HFF-Myc (cell line): ENCODE measurements at places on chromosomes 12 and 14.

GRCh38 chr12:116606397-116606796 lies 47.2 kb downstream of the MAP1LC3B2 start:
- DNase-seq: no peak

GRCh38 chr12:12408265-12408690 lies 51.4 kb downstream of the BORCS5 start:
- DNase-seq: no peak

- no peak for DNase-seq
These were observed 18.0 kb upstream of the BEGAIN start for GRCh38 chr14:100605230-100605629.

DNA sequence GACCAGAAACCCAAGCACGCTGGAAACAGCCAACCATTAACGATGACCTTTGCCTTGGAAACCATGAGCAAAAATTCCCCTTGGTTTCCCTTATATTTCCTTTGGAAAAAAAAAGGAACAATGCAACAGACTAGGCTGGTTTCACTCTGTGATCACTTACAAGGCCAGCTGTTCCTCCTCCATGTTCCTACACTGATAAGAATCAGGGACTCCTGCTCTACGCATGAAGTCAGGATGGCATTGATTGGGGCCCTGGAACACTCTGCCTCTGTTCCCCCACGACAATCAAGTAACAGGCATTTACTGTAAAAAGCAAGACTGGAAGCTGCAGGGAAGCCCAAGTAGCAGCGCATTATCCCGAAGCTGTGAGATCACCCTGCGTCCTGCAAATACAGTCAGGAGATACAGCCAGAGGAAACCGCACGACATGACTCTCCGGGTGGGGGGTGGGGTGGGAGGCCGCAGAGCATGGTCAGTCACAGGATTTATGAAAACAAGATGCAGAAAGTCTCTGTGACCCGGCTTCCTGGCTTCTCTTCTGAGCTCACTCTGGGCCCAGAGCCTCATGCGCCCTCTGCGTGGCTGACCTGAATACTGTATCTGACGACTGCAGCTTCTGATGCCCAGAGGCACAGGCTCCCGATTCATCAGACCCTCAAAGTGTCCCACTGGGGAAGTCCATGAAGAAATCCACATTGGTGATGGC lies 31.1 kb downstream of the SSH1 start:
- no peak for DNase-seq

GRCh38 chr12:69388371-69388770 lies 28.8 kb downstream of the YEATS4 start:
- DNase-seq: peak; percentile 52

DNA sequence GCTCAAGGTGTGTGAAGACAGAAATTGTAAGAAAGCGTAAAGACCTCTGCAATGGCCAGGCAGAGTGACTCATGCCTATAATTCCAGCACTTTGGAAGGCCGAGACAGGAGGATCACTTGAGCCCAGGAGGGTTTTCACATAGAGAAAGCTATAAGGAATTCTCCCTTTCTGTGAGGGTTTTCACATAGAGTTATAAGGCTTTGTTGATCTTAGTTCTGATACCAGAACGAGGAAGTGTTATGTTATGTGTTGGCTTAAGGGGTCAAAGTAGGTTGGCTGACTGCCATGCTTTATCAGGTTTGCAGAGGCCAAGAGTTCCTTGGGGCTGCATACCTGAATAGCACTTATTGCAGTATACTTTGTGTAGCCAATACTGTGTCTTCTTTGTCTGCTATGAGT lies 139.1 kb downstream of the ERC1 start:
- DNase-seq: no peak

DNA sequence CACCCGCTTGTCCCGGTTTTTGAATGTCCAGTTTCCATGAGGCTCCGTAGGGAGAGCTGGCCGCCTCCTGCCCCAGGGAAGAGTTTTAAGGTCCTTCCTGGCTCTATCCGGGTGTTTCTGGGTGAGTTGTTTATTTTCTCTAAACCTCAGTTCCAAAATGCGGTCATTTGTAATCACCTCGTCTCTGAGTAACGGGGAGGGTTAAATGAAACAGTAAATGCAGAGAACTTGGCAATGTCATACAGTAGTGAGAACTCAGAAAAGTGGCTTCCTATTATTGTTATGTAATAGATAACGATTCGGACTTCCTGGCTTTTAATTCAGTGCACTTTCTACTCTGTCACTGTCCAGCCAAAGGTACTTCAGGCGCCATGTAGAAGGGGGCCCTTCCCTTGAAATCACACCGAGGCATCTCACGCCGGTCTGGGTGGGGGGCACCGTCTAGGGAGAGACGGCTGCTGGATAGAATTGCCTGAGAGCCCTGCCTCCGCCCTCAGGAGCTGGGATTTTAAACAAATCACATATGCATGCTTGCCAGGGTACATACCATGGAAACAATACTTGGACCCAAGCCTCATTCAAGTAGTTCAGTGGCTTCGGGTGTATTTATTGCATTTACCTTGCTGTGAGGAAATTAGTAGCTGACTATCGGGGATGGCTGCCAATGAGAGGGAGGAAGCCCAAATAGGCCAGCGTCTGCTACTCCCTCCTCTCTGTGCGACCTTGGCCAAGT lies 26.4 kb downstream of the NOS1 start:
- no peak for DNase-seq

GRCh38 chr12:115070313-115070712 lies 386.3 kb upstream of the TBX3 start:
- no peak for DNase-seq

- no peak for DNase-seq
These were observed 207.9 kb downstream of the TMEM132C start for GRCh38 chr12:128474916-128475315.

DNA sequence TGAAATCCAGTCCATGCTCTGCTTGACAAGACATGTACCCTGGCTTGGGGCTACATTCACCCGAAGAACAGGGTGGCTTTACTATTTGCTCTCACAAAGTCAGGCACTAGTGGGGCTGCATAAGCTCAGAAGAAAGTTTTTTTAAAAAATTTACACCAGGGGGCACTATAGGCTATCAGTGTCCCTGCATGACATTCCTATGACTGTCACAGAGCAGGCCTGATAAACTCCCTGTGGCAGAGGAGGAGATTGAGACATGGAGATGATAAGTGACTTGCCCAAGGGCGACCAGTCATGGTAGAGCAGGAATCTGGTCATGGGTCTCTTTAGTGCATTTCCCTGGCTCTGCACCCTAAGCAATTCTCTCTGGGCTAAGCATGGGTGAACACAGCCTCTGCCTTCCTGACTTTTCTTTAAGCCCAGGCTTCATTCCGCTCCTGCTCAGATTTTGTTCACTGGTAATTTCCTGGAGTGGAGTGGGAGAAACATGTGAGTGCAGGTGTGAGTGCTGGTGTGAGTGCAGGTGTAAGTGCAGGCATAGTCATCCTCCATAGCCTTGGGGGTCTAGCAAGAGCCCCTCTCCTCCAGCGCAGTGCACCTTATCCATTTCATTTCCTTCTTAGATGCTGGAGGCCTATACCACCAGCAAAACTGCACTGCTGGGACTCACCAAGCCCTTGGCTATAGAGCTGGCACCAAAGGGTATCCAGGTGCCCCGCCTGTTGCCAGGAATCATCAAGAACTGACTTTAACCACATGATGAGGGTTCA lies 91.6 kb downstream of the DHRS2 start:
- DNase-seq: peak; percentile 20

DNA sequence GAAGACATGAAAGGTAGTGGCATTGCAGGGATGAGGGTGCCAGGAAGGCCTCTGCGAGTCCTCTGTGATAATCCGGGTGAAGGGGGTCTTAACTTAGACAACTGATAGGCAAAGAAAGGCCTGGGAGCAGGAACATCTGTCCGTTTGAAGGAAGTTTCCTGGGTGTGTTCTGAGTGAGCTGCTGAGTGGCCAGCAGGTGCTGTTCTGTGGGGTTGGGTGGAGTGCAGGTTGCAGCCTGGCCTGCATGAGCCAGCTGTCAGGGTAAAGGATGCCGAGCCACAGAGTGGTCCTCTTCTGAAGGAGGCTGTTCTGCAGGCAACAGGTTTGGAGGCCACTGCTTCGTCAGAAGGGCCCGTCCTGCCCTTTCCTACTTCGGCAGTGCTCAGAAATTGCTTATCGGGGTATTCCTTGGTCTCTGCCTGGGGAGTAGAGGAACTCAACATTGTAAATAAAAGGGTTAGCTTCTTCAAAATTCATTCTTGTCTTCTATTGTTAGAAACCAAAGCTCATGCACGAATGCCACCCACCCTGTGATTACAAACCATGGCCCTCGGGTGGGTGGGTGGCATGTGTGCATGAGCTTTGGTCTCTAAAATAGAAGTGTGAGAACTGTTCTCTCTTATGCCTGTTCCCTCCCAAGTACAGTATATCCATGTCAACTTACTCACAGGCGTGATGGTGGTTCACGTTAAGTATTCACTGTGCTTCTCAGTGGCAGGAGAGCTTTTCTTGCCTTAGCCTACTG lies 118.9 kb downstream of the CHST11 start:
- DNase-seq: no peak

DNA sequence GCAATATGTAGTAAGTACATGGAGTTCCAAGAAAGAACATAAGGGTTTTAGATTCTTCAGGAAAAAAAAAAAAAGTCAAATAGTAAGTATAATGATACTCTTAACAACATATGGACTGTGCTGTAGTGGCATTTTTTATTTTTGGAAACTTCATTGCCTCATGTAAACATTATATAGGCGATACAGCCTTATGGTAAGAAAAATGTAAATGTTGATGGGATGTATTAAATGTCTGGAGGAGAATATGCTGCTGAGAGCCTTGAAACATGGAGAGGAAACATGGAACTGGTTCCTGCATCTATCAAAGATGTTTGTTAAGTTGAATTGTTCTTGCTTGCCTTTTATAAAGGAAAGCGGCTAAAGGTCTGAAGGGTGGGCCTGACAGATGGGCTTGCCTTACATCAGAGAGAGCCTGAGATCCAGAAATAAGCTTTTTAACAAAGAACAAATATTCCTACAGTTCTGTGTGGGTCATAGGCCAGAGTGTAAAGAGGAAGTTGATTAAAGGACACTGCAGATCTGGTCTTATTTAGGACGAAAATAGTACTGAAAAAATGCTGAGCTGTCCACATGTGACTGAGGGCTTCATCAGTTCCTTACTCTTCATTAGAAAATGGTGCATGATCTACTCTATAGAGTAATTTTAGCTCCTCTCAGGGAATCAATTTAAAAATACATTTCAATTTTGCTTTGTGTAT lies 448.1 kb upstream of the DCN start:
- DNase-seq: no peak

- no peak for DNase-seq
These were observed 84.9 kb downstream of the WSCD2 start for GRCh38 chr12:108213871-108214445.

DNA sequence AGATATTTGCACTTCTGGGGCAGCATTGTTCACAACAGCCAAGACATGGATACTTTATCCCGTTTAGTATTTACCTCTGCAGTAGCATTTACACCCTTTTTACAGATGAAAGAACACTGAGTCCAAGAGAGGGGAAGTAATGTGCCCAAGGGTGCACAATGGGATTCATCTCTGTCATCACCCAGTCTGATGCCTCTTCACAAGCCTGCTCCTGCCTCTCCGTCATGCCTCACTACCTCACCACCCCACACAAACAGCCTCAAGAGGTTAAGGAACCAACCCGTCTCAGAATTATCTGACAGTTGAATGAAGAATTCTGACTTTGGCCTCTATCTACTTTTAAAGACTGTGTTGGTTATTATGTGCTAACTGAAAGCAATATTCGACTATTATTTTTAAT lies 368.4 kb downstream of the ATP23 start:
- no peak for DNase-seq

- DNase-seq: no peak
These were observed 9.2 kb upstream of the RILPL2 start for GRCh38 chr12:123445388-123446332.

DNA sequence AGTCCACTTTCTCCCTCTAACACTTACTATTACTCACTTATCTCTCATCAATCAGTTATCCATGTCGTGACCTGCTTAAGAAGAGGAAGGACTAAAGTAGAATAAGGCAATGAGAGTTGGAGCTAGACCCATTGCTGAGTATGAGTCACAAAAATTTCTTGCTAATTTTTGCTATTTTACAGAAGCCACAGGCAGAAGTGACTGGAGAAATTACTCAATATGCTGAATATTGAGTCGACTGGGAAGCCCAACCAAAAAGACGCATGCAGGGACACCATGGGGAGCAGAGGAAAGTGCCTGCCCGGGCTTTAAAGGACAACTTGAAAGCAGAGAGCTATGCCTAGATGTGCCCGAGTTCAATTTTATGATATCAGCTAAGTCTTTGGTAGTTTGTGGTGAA lies 115.4 kb upstream of the FOXG1 start:
- no peak for DNase-seq

GRCh38 chr14:104339829-104340228 lies 201.4 kb downstream of the KIF26A start:
- no peak for DNase-seq

GRCh38 chr12:27031531-27031930 lies 9.2 kb downstream of the MED21 start:
- DNase-seq: no peak

- no peak for DNase-seq
These were observed 9.2 kb downstream of the RAN start for GRCh38 chr12:130881046-130881445.

GRCh38 chr12:53143355-53143754 lies 37.2 kb upstream of the ZNF740 start:
- no peak for DNase-seq

GRCh38 chr12:56687223-56688128 lies 608 bp downstream of the PTGES3 start:
- DNase-seq: no peak

DNA sequence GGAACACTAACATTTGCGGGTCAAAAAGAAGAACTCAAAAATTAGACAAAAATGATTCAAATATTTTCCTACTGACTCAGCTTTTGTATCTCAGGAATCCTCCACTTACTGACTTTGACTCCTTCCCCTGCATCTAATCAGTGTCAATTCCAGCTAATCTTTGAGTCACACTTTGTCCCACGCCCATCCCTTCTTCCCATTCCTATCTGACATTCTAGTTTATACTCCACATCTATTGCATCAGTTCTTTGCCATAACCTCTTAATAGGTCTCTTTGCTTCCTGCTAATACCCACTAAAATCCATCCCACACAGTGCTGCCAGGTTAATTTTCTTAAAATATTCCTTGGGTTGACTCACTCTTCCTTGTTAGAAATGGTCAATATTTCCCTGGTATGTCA lies 19.1 kb downstream of the BBS10 start:
- peak; percentile 43 for DNase-seq

DNA sequence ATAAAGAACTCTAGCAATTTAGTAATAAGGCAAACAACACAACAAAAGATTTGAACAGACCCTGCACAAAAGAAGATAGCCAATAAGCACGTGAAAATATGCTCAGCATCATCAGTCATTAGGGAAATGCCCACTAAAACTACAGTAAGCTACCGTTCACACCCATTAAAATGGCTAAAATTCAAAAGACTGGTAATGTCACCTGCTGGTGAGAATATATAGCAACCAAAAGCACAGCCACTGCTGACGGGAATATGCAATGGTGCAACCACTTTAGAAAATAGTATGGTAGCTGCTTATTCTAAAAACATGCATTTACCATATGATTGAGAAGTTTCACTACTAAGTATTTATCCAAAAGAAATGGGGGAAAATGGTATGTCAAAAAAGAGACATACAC lies 74.9 kb downstream of the DPF3 start:
- DNase-seq: no peak
